NCI-H2107 (cell line): ENCODE measurements at places on chromosomes 2 and 18.

DNA sequence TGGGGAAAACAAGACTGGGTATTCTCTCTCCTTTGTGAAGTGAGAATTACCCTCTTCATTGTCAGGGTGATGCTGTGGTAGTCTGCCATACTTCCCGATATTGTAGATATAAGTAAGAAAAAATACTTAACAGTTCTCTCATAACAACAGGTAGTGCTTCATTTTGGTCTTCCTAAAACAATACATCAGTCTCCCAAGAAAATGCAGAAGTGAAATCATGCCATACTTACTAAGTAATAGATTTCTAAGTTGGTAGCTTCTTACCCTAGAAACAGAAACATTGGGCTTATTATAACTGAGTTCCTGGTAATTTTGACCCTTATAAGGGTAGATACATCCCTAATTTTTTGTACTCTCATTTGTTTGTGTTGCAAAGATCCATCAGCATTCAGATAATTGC is 460.7 kb upstream of the DCC start:
- DNase-seq, result no peak

DNA sequence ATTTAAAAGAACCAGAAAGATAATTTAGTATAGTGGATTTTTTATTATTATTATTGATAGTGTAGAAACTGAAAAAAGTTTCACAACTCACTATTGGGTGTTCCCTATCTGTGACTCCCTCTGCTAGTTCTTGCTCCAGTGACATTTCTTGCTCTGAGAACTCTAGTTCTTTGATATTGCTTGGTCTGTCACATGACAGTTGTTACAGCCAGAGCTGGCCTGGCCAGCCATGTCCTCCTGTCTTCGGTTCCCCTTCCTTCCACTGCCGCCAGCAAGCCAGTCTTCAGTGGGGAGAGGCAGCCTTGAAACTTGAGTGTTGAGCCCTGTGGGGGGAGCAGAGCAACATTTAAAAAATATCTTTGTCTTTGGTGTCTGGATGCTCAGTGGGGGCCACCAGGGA is 7.6 kb upstream of the THOC1 start:
- no peak for DNase-seq

- no peak for DNase-seq
Observed at GRCh38 chr2:154247503-154247902, 375.8 kb downstream of the GALNT13 start.

- no peak for DNase-seq
Observed at GRCh38 chr18:56662063-56662408, 10.9 kb downstream of the WDR7 start.

GRCh38 chr2:170024721-170025120 is 153.2 kb upstream of the MYO3B start:
- DNase-seq, result no peak

- no peak for DNase-seq
Observed at GRCh38 chr2:126244937-126245336, 411.0 kb upstream of the GYPC start.

- DNase-seq, result no peak
Observed at GRCh38 chr18:54127759-54128378, 96.6 kb downstream of the MBD2 start.

GRCh38 chr2:63899639-63900038 is 57.9 kb downstream of the UGP2 start:
- DNase-seq, result no peak

- no peak for DNase-seq
Observed at GRCh38 chr2:121031568-121032340, 253.2 kb downstream of the TFCP2L1 start.

DNA sequence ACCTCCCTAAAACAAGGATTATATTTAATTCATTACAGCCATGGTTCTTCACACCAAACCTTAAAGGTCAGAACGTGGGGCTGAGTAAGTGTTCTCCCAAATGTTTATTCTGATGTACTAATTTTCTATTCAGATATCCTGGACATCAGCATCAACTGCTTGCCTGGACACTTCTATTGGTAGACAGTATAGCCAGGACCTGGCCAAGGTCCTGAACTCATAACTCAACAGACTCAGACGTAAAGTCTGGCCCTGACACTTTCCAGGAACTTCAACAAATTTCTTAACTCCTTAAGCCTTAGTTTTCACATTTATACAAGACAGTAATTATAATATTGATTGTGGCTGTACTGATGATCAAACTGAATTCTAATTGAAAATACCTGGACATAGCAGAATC is 89.1 kb downstream of the AKAIN1 start:
- DNase-seq, result no peak

DNA sequence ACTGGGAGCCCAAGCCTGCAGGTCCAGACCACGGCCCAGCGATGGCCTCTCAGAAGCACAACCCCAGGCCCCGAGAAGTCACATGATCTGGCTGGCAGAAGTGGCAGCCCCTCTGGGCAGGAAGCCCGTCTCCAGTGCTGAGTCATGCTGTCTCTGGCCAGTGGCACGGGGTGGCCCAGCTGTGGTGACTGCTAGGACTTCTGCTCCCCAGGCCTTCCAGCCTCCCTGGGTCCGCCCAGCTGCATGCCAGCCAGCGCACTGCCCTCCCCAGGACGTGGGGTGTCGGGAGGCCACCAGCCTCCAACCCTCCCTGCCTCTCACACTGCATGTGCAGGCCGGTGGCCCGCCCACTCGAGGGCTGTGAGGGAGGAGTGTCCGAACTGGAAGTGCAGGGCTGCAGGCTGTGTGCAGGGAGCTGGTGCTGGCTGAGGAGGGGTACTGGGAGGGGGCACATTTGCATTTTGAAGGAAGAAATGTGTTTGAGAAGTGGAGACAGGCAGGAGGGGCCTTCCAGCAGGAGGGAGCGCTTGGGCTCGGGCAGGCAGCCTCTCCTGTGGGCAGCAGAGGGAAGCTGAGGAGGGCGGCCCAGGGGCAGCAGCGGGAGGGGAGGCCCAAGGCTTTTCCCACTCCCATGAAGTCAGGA is 17.0 kb upstream of the HPCAL1 start:
- no peak for DNase-seq

DNA sequence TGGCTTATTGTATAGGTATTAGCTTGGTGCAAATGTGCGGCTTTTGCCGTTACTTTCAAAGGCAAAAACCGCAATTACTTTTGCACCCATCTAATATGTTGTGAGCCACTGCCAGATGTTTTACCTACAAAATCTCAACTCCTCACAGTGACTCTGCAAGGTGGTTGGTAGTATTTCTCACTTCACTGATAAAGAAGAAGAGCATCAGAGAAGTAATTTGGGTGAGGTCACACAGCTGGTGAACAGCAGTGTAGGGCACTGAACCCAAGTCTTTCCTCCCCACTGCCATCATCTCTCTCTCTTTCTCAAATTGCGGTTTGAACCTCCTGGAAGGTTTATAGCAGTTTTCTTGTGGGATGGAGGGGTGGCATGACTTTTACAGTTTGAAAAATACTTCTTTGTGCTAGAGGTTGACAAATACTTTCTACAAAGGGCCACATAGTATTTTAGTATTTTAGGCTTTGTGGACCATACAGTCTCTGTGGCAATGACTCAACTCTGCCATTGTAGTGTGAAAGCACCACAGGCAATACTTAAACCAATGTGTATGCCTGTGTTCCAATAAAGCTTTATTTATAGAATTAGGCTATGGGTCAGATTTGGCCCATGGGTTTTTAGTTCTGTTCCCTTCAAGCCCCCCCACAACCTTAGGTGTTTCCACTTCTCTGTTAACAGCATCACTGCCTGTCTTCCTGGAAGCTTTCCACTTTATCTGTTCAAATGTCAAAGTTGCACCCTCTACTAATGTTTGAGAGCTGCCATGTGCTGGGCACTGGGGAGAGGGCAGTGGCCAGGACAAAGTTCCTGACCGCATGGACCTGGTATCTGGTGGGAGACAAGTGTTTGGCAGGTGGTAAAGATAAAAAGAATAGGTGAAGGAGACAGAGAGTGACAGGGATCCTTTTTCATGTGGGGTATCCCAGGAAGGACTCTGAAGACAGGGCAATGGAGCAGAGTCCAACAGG is 30.1 kb downstream of the FHOD3 start:
- DNase-seq, result no peak

DNA sequence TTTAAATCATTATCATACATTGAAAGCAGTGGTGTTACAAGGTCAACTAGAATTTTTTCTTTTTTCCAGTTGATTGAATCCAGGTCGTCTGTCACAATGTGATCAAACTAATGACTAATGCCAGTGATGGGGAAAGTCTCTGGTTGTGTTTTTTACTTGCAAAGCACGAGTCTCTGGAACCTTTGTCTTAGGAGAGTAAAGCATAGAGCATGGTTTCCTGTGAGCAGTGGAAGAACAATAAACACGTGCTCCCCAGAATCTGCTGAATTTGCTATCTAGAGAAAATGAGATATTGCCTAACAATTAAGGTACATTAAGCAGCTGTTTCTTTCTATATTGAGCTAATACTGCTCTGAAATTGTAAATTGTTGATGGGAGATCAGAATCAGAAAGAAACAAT is 1332.4 kb upstream of the TMEFF2 start:
- no peak for DNase-seq

DNA sequence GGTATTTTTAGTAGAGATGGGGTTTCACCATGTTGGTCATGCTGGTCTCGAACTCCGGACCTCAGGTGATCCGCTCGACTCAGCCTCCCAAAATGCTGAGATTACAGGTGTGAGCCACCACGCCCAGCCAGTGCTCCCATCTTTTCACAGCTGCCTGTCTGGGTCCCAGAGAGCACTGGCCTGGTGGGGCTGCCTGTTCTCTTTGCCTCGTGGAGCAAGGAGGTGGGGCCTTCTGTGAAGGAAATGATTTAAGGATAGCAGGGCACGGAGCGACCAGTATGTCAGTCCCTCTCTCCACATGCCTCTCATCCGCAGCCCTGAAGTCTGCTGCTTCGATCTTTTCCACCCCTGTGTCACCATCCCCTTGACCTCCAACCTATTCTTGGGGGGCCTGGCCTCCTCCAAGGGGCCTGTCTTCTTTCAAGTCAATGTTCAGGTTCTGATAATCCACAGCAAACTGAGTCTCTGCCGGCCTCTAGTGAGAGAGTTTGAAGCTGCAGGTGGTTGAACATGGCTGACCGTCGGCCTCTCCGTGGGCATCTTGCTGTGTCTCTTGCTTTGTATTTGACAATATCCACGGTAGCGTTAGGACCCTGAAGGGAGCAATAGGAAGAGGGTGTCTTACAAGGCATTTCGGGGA is 28.2 kb upstream of the GIGYF2 start:
- no peak for DNase-seq

- DNase-seq, result no peak
Observed at GRCh38 chr2:225920621-225921220, 521.2 kb downstream of the NYAP2 start.

- no peak for DNase-seq
Observed at GRCh38 chr2:206095536-206096332, 9.8 kb upstream of the INO80D start.

GRCh38 chr2:108986916-108987510 is 2.0 kb downstream of the EDAR start:
- DNase-seq, result no peak

DNA sequence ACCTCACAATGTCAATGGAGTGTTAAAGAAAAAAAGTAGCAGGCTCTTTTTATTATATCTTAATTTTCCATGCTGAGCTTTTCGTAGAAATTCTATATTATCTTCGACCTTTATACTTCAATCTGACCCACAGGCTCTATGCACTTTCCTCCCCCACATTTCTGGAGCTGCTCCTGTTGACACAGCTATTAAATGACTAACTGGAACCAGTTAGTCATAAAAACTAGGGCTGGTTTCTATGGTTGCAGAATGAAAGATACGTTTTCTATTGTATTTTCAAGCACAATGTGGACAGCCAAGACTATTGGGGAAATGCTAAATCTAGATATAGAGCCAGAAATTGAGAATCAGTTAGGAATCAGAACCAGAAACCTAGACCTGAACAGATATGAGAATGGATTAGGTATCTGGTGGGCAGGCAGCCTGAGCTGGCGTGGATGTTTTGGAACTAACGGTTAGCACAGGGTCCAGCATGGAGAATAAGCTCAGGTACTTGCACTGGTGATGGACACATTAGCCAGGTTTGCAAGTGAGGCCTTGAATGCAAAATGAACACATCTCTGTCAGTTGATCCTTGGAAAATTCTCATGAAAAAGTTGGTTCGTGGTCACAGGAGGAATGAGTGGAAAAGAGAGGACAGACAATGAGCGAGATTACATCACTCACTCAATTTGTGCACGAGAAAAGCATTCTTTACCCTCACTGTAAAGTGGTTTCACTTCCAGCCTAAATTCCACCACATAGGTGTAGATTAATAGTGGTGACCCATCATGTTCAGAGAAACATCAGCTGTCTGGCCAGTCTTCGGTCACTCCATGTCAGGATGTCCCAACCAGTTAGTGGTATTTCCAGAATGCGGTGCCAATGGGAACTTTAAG is 144.6 kb upstream of the EPHA4 start:
- DNase-seq, result no peak

- no peak for DNase-seq
Observed at GRCh38 chr2:219495531-219496122, 3.1 kb upstream of the GMPPA start.
